Left forelimb (tissue), 1 donor: ENCODE measurements at places on chromosomes 12 and 14.

DNA sequence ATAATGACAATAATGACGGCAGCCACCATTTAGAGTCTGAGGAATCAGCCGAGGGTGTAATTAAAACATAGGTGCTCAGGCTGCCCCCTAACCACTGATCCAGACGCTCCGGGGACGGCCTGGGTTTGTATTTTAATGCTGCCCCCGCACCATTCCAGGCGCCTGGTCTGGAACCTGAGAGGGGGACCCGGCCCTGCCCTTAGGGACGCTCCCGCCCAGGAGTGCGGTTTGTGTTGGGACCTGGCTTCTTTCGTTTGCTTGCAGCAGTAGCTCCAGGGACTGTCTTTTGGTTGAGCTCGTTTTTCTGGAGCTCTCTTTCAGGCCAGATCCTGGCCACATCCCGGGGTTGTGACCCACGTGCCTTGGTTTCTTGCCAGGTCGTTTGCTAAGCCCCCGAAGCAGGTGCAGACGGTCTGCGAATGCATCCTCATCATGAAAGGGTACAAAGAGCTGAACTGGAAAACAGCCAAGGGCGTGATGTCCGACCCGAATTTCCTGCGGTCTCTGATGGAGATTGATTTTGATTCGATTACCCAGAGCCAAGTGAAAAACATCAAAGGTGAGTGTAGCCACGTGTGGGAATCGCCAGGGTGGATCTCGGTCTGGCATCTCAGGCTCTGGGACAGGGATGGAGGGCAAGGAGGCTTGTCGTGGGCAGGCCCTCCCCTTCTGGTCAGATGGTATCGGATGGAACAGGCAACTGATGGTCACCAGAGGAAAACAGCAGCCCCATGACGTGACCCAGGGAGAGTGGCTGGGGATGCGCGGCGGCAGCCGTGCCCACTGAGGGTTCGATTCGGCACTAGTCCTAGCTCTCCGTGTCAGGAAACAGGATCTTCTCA lies 63.5 kb downstream of the CCDC92 start:
- no peak for DNase-seq

- DNase-seq: no peak
These were observed 701 bp downstream of the SPRING1 start for GRCh38 chr12:116736962-116737773.

GRCh38 chr14:57029620-57030253 lies 219.5 kb upstream of the OTX2 start:
- no peak for DNase-seq

DNA sequence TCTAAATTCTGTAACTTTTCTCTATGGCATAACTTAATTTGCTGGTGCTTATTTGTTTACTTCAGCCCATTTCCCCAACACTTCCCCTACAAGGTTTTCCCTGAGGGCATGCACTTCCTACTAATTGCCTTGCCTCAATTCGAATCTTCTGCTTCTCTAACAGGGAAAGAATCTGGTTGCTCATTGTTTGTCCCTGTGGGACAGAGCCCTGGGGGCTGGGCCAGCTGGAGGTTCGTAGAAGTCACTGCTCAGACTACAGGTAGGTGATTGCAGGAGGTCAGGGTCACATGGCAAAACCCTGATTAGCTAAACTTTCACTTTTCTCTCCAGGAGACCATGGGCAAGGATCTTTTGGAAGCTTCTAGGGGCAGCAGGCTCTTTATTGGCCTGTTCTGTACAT lies 72.0 kb downstream of the ZFC3H1 start:
- no peak for DNase-seq

DNA sequence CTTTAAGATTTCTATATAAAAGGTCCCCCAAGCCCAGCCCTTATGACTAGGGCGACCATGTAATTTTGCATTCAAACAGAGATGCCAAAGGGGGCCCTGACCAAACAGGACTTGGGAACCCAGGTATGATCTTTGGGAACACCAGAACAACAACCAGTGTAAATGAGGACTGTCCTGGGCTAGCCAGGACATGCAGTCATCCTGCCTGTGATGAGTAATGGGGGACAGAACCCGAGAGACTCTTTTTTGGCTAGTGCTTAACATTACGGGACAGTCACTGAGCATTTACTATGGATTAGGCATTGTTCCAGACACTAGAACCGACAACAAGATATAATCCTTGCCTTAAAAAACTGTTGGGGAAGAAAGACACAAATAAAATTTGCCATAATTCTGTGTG lies 337.3 kb downstream of the CACNA1C start:
- peak; percentile 18 for DNase-seq

DNA sequence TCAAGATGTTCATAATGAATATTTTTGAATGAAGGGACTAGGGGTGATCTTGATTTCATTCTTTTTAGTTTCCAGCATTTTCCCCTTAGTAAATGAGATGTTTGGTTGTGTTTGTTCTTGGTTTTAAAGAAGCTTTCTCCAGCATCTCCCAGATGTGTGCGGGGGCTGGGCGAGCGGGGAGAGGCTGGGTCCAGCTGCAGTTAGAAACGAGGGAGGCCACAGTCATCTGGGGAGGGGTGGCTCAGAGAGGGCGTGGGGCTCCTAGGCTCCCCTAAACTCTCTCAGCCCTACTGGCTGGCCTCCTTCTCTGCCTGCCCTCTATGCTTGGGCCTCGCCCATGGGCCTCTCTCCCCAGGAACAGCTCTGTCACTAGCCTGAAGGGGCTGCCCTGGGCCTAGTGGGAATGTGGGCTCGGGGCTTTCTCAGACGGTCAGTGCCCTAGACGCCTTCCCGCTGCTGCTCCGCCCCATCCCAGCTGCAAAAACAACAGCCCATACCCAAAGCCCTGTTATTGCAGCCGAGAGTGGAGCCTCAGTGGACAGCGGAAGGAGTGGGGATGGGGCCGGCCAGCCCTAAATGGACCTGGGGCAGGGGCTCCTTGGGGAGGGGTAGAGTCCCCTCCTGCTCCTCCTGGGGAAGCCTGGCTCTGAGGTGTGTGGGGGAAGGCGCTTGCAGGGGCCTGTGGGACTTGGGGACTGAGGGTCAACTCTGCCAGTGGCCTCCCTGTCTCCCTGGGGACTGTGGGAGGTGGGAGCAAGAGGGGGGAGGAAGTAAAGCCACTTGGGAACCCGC lies 18.3 kb upstream of the EIF2B2 start:
- DNase-seq: no peak

- peak; percentile 70 for DNase-seq
These were observed 1.2 kb downstream of the PPP1R12A start for GRCh38 chr12:79933532-79934264.

- no peak for DNase-seq
These were observed 869.2 kb downstream of the TMEM121 start for GRCh38 chr14:106395456-106396050.

DNA sequence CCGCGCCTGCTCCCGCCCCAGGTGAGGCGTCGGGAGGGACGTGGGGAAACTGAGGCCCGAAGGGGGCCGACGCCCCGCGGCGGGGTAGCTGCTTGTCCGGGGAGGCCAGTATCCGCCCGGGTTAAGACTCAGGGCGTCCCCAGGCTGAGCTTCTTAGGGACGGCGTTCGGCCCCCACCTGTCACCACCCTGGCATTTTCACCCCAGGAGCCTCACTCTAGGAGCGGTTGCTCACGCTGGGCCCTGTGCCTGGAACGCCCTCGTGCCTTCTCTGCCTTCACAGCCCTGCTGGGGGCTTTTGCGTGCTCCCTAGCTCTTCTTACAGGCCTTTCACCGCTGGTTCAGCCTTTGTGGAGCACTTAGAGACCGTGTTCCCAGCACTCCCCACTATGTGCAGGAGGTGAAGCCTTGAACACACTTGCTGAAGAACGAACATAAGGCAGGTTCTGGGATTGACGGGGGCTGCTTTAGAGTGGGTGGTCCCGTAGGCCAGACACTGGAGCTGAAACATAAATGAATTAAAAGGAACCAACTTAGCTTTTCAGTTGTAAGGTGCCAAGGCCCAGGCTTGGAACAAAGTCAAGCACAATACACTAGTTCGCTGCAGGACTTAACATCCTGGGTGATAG lies 601 bp downstream of the ZNF839 start:
- no peak for DNase-seq

GRCh38 chr14:102616799-102617198 lies 24.4 kb downstream of the RCOR1 start:
- no peak for DNase-seq

GRCh38 chr12:23906329-23906728 lies 43.1 kb downstream of the SOX5 start:
- DNase-seq: no peak

DNA sequence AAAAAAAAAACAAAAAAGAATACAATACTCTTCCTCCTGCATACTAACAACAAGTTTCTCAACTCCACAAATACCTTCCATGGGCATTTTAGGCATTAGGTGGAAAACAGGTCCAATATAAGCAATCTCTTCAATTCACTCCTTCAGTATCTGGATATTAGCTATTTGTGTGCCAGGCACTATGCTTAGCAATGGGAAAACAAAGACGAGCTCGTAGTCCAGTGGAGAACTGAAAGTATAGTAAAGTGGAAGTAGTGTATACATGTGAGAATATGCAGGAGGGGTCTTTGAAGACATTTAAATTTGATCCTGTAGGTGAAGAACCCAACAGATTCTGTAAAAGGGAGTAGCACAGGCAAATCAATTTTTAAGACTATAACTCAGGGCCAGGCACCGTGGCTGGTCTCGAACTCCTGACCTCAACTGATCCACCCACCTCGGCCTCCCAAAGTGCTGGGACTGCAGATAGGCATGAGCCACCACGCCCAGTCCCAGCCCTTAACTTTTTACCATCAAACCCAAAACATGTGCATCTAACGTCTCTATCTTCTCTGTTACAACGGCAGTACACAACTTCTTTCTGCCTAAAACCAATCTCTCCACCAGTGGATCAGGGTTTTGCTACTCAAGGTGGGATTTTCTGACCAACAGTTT lies 10.6 kb downstream of the HECTD1 start:
- no peak for DNase-seq

GRCh38 chr12:108600702-108601007 lies 2.8 kb upstream of the TMEM119 start:
- DNase-seq: no peak

GRCh38 chr14:21825149-21825743 lies 151.6 kb upstream of the OR4E1 start:
- no peak for DNase-seq

DNA sequence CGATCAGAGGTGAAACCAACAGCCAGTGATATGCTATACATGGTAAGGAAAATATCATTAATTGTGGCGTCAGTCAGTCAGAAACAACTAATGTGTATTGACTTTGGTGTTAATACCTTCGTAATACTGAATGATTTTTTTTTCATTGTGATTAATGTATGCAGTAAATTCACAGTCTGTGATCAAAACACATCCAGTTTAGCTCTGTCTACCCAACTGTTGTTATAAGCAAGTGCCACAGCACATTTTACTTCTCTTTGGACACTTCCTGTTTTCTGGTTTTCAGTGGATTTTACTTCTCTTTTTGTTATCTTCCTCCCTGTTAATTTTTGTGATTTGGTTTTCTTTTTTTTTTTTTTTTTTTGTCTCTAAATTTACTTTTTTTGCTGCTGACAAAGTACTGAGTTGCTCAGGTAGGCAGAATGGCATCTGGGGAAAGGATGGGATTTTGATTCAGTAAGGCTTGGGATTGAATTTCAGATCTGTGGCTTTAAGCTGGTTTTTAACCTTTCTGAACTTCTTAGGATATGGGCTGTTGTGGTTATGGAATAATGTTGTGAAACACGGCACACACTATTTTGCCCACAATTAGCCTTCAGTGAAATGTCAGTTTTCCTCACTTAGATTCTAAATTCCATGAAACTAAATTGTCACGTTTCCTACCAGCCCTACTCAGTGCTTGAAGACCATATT lies 604 bp downstream of the GLIPR1 start:
- DNase-seq: no peak

DNA sequence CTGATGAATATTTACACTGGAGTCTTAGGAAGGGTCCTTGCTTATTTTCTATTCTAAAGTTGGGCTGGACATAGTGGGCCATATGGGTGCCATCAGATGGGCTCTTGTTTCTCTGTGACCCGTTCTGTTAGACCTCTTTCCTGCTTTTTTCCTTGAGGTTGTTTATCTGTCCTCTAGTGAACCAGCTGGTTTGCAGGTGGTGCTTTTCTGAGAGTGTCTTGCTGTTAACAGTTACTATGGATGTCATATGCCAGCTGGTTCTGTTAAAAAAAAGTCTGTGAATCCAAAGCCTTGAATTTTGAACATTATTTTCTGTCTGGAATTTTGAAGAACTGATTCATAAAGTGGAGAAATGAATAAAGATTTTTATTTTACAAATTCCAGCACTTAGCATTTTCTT lies 29.2 kb downstream of the ZC3H14 start:
- no peak for DNase-seq
